ENCODE measurements at places on chromosomes 12 and 14. TPM values are rescaled to one million over a fixed set of nuclear protein-coding genes. Genes with fewer than 3 reads are reported as not detected.

GRCh38 chr12:27981874-27982273 lies 9.3 kb upstream of the PTHLH start:
- DNase-seq = no peak
- H3K27me3 ChIP-seq = no peaks in the 10 kb centered on the region
- H3K4me1 ChIP-seq = no peaks in the 10 kb centered on the region
- no peak overlapping the region for H3K4me3 ChIP-seq

- H3K4me1 ChIP-seq = no peaks in the 10 kb centered on the region
- no peak overlapping the region for H3K27ac ChIP-seq
- no peak overlapping the region for H3K4me3 ChIP-seq
Observed at GRCh38 chr12:68823696-68824095, 15.7 kb downstream of the MDM2 start.

DNA sequence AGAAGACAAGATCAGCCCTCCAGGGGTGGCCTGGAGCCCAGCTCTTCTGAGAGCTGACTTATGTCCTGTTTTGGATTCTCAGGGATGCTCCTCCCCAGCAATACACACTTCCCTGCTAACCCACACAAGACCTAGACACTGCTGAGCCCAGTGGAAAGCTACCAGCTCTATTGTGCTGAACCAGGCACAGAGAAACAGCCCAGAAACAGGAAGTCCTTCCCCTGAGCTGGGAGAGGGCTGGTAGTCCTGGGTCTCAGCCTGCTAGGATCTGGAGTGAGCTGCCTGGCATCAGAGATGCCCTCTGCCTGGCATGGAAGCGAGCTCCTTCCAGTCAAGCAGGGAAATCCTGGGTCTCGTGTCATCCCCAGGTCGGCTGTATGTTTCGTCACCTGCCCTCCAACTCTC lies 1.2 kb upstream of the LAG3 start:
- peak overlapping the region; percentile 79 for H3K27ac ChIP-seq
- H3K4me1 ChIP-seq = no peaks in the 10 kb centered on the region
- H3K36me3 ChIP-seq = no peaks in the 10 kb centered on the region

GRCh38 chr14:65286443-65286842 lies 126.1 kb upstream of the FUT8 start:
- no peak for DNase-seq
- H3K36me3 ChIP-seq = no peaks in the 10 kb centered on the region
- H3K27ac ChIP-seq = peak overlapping the region; percentile 82
- no peak overlapping the region for H3K4me3 ChIP-seq
- no peaks in the 10 kb centered on the region for H3K27me3 ChIP-seq

DNA sequence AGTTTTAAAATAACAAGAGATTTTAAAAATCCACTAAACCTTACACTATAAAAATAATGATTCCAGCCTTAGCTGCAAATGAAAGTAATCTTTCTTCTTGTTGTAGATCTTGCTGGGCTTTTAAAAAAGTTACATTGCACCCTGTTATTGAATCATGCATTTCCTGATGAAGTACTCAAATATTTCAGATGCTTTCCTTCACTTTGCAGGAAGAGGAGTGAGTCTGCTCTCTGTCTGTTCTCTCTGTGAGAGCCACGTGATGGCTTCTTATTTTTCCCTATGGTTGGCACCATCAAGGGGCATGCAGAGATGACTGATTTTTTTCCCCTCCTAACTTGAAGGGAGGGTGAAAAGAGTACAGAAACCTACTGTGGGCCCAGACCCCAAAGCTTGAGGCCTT lies 262.7 kb downstream of the ATP23 start:
- H3K4me1 ChIP-seq = no peaks in the 10 kb centered on the region
- H3K4me3 ChIP-seq = no peak overlapping the region
- no peak for DNase-seq

DNA sequence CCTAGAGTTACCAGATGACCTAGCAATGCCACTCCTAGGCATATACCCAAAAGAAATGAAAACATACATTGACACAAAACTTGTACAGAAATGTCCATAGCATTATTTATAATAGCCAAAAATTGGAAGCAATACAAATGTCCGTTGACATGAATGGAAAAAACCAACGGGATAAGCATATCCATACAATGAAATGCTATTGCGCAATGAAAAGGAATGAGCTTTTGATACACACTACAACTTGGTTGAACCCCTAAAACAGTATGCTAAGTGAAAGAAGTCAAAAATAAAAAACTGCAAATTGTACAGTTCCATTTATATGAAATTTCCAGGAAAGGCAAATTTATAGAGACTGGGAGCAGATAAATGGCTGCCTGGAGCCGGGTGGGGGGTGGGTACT lies 90.6 kb upstream of the G2E3 start:
- H3K27me3 ChIP-seq = no peaks in the 10 kb centered on the region
- no peaks in the 10 kb centered on the region for H3K4me1 ChIP-seq
- H3K4me3 ChIP-seq = no peak overlapping the region

DNA sequence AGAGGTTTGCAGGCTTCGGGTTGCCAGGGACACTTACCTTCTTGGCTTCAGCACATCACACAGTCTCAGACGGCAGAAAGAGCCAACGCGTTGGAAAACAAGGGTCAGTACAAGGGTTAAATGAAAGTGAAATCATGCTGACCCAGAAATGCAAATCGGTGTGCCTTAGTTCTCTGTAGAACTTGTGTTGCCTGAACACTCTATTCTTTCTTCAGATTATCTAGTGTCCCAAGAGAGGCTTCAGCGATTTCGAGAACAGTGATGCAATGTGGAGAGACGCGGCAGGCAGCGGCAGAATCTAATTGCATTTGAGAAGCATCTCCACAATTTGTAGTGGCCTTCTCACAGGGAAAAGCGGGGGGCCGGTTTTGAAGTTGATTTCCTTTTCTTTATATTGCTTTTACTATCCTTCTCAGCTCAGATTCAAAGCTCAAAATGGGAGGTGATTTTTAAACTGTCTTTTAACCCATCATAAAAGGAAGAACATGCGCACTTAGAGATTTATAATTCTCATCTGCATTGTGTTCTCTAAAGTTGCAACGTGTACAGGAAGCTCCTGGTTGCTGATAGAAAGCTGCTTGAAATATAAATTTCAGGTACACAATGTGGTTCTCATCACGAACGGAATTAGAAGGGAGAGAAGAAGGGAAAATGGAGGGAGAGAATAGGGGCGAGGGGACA lies 67.8 kb upstream of the EGLN3 start:
- no peaks in the 10 kb centered on the region for H3K27me3 ChIP-seq
- no peak overlapping the region for H3K27ac ChIP-seq
- no peak for DNase-seq
- no peaks in the 10 kb centered on the region for H3K4me1 ChIP-seq

Gene OR2AP1
- not detected for total RNA-seq

Gene RHEBL1
- total RNA-seq = not detected

Gene PTHLH
- total RNA-seq = not detected

Gene DEPDC4
- 1.4 TPM for total RNA-seq

Data from Peyer's patch (tissue), 4 donors.